ENCODE measurements at places on chromosomes 11 and 22.

- no peak for DNase-seq
These were observed 293.5 kb downstream of the TBC1D22A start for GRCh38 chr22:47055921-47056320.

- DNase-seq = no peak
These were observed 11.5 kb downstream of the THAP12 start for GRCh38 chr11:76369406-76369805.

GRCh38 chr11:57646194-57646798 lies 3.4 kb downstream of the YPEL4 start:
- no peak for DNase-seq

GRCh38 chr22:44389181-44389580 lies 76.4 kb upstream of the SHISAL1 start:
- DNase-seq = no peak

DNA sequence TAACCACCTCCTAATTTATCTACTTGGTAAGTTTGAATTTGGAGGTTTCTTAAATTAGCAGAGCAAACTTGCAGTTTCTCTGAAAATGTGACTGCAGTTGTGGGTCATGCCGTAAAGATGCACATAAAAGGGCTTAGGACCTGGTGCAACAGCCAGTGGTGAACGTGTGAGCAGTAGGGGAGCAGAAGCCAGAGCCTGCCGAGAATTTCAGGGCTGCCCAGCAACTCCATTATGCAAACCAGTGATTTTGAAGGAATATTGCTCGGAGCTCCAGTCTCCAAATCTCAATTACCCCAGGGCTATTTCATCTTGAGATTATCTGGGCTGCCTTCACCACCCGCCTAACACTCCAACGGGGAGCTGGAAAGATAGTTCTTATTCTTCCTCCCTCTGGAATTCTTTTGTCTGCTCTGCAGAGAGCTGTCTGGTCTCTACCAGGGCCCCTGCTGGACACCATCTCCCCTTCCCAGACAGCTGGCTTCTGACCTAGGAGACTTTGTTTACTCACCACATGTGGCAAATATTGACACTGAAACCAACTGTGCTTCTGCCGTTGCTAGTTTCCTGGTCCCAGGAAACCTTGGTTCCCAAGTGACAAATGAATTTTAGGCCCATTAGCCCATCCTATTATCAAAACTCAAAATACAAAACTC lies 93.9 kb downstream of the DSCAML1 start:
- DNase-seq = no peak

GRCh38 chr11:44729713-44730112 lies 3.0 kb downstream of the TSPAN18 start:
- DNase-seq = no peak
